ENCODE measurements at places on chromosomes 6 and 20.

DNA sequence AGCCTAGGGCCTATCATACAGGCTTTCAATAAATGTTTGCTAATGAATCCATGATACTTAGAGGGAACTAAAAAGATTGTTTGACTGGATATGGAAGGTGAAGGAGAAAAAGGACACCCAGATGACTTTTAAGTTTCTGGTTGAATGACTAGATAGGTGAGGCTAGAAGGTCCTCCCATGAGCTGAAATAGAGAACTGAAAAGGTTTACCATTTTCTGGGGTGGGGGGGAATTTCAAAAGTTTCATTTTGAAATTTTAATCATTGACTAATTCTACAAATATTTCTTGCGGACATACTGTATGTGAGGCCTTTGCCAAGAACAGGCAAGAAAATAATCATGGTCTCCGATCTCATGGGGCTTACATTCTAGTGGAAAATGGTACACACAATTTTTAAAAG lies 17.9 kb upstream of the ZBTB2 start:
- DNase-seq, result no peak

GRCh38 chr6:139748353-139749146 lies 374.1 kb upstream of the CITED2 start:
- DNase-seq, result no peak

DNA sequence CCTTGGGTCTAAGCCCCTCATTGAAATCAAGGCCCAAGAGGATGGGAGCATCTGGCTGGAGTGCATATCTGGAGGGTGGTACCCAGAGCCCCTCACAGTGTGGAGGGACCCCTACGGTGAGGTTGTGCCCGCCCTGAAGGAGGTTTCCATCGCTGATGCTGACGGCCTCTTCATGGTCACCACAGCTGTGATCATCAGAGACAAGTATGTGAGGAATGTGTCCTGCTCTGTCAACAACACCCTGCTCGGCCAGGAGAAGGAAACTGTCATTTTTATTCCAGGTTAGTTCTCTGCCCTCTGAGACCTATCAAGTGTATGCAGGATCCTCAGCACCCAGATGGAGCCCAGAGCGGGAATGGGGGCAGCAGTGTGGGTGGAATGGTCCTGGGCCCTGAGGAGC lies 5.1 kb downstream of the BTN2A2 start:
- no peak for DNase-seq

- DNase-seq, result peak; percentile 87
These were observed 25.4 kb downstream of the SLC17A9 start for GRCh38 chr20:62977613-62978560.

DNA sequence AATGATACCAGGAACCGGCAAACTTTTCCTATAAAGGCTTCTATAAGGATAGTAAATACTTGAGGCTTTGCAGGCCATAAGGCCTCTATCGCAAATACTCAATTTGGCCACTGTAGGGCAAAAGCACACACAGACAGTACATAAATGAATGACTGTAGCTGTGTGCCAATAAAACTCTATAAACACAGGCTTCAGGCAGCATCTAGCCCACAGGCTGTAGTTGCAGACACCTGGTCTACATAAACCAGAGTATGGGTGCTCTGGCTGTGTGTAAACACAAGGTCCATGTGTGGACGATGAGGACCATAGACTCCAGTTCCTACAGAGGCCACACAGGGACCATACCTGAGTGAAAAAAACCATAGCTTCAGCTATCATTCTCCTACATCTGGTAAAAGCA lies 52.2 kb downstream of the ZMYND8 start:
- peak; percentile 44 for DNase-seq

DNA sequence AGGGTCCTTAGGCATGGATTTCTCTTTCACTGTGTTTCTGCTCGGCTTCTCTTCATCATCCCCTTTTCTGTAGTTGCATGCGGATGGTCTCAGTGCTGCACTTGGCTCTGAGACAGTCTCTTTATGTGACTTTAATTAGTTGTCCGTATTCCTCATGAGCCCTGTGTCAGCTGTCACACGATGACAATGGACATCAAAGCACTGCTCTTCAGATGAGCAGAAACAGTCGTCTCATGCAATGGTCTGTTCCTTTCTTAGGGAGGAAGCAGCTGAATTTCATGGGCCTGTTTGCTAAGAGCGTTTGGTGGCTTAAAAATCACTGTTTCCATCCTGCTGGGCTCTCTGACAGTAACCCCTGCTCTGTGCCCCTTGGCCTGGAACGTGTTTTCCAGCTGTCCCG lies 64.9 kb downstream of the SYTL3 start:
- DNase-seq, result no peak

GRCh38 chr6:70954750-70955149 lies 2.1 kb downstream of the B3GAT2 start:
- peak; percentile 3 for DNase-seq

DNA sequence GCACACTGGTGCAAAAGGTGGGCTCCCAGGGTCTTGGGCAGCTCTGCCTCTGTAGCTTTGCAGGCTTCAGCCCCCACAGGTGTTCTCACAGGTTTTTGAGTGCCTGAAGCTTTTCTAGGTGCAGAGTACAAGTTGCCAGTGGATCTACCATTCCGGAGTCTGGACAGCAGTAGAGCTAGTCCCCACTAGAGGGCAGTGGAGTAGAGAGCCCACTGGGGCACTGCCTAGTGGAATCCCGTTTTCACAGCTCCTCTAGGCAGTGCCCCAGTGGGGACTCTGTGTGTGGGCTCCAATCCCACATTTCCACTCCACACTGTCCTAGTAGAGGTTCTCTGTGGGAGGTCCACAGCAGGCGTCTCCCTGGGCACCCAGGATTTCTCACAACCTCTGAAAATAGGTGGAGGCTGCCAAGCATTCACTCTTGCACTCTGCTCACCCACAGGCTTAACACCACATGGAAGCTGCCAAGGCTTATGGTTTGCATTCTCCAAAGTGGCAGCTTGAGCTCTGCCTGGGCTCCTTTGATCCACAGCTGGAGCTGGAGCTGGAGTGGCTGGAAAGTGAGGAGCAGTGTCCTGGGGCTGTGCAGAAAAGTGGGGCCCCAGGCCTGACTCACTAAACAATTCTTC lies 86.3 kb upstream of the PROKR2 start:
- DNase-seq, result peak; percentile 34

DNA sequence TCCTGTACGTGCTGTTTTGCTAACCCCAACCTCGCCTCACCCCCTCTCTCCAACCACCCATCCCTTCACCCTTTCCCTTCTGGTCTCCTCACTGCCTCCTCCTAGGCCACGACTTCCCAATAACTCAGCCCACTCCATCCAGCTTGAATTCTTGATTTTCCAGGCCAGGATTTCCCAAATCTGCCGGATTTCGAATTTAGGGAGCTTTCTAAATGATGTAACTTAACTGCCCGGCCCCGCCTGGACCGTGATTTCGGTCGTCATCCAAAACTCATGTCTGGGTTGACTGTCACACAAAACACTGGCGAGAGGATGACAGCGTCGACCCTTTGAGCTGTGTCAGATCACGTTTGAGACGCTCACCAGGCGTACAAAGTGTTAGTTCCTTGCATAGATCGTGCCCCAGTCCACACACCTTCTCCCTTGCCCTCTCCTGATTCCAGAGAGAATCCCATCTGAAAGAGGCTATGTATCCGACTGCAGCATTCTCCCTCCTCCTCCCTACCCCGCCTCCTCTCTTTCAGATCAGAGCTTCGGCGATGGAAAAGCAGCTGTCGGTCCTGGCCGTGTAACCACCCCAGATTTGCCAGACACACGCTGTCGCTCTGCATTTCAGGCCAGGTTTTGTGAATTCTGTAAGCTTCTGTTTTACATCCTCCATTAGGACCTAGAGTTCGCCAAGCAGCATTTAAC lies 168.2 kb downstream of the GPX5 start:
- no peak for DNase-seq

Data from common myeloid progenitor, CD34-positive (primary cell).